ENCODE measurements at places on chromosomes 11 and 22. TPM values are rescaled to one million over a fixed set of nuclear protein-coding genes. Genes with fewer than 3 reads are reported as not detected.
A peak's percentile ranks its signal among the peaks of the same experiment; 100 is the strongest.

DNA sequence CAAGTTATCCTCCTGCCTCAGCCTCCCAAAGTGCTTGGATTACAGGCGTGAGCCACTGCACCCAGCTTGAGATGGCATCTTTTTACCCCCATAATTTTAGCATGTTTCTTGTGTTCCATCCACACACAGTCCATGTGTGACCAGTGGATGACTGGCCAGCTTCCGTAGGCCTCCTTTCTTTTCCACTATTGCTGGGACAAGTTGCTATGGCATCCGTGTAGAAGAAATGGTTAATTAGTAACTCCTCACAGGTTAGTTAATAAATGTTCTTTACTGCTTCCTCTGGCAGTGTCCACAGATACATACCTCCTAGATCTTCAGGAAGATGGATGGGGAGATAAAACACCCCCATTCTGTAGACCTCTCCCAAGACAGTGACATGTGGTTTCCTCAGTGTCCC lies 154.3 kb upstream of the RASSF10 start:
- DNase-seq = no peak

GRCh38 chr11:43994196-43994595 lies 51.8 kb downstream of the C11orf96 start:
- DNase-seq = no peak

DNA sequence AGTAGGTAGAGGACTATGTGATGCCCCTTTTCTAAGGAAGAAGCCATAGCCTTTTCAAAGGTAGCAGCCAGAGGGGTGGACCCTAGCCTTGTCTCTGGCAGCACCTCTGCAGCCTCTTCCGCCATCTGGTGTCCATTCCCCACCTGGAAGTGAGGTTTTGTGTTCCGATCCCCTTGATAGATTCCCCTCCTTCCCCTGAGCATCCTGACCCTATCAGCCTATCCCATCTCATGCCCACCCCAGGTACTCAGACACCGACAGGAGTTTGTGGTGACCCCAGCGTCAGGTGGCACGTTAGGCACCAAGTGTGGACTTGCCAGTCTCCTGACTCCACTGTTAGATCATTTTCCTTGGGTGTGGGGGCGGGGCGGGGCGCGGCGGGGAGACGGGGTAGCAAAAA lies 398 bp upstream of the FAM89B start:
- peak; percentile 88 for DNase-seq

GRCh38 chr11:106242718-106243415 lies 165.4 kb downstream of the AASDHPPT start:
- DNase-seq = no peak

- DNase-seq = peak; percentile 65
These were observed 55.3 kb downstream of the TRMU start for GRCh38 chr22:46390652-46391301.

DNA sequence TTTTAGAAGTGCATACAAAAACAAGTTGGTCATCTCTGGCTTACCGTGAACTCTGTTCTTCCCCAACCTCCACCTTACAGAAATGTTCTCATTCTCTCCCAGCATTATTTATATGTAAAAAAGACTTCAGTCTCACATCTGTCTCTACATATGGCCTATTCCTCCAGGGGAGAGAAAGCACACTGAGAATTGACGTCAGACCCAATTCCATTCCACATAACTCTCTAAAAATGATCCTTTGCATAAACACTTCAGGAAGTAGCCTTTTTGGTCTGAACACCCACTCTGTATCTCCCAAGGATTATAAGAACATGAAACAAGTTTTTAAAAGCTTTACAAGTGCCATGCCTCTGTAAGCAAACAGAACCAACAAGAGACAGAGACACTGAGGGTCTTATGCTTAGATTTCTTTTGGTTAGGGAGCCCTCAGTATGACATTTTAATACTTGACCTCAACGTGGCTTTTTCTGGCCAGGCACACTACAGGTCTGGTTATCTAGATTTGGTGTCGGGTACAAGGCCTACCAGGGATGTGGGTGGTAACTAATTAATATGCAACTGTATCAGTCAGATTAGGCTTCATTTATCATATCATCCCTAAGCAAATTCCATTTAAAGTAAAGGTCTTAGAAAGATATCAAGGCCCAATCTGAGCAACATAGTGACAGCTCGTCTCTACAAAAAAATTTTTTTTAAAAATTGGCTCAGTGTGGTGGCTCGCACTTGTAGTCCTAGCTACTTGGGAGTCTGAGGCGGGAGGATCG lies 48.5 kb upstream of the PPP2R1B start:
- DNase-seq = no peak

GRCh38 chr11:96257972-96258934 lies 84.7 kb downstream of the MAML2 start:
- no peak for DNase-seq

GRCh38 chr11:47235163-47235562 lies 13.5 kb downstream of the ACP2 start:
- DNase-seq = no peak

Gene CASP1
- total RNA-seq = not detected

Gene NLRP14
- total RNA-seq = 0.18 TPM

Gene NCAM1
- total RNA-seq = 1.3 TPM

Gene RASGRP2
- total RNA-seq = 0.46 TPM

Gene TMEM151A
- total RNA-seq = 0.23 TPM

All from endodermal cell (in vitro differentiated cells).